ENCODE measurements at places on chromosomes 12 and 14.

- DNase-seq, result no peak
Measured at GRCh38 chr14:98858561-98858960, 413.4 kb downstream of the BCL11B start.

GRCh38 chr14:21098892-21099595 is 589 bp upstream of the ZNF219 start:
- peak; percentile 21 for DNase-seq

DNA sequence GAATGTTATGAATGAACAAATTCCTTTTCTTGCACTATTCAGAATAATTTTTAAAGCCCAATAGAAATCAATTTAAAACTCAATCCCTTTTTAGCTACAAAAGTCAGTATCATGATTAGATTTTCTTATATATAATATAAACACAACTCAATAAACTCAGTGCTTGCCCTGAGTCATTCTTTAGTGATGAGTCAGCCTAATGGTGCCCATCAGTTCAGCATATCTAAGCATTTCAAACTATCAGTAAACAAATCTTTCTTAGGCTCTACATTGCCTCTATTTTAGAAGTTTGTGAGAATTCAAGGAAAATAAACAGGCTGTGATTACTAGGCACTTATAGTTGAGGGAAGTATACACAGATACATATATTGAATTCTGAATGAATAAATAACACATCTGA is 179.6 kb downstream of the NELL2 start:
- DNase-seq, result no peak

DNA sequence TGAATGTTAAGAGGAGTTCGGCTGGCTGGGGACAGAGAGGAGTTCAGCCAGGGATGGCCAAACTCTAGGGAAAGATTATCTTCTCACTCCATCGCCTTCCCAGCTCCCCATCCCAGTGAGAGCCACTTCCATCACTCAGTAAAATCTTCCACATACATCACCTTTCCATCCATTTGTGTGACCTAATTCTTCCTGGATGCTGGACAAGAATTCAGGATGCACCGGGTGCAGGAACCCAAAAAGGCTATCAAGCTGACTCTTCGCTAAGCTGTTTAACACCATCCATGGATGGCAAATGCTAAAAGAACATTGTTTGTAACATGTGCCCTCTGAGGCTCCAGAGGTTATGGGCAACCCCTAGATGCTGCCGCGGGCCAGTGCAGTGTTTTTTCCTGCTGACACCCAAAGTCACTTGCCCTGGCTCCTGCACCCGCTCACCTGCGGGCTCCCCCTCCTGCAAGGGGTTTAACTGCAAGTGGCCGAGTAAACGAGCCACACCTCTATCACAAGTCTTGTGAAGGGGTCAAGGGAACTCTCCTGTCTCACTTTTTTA is 216.0 kb upstream of the NPAS3 start:
- no peak for DNase-seq

- DNase-seq, result no peak
Measured at GRCh38 chr14:74616507-74616906, 4.5 kb upstream of the LTBP2 start.

- no peak for DNase-seq
Measured at GRCh38 chr12:80967565-80967964, 29.8 kb upstream of the LIN7A start.

DNA sequence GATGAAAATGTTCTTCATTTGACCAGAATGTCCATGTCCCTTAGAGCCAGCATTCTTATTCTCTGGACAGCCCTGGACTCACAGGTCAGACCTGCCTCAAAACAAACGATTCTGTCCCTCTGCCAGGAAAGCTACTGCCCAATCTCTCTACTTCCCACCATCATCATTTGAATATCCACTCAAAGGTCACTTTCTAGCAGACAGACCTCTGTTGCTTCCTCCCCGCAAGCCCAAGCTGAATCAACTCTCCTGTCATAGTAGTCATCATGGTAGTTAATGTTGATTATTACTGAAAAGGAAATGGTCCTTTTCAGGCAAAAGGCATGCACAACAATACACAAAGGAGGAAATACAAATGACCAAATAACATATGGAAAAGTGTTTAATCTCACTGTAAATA is 39.6 kb upstream of the CPM start:
- DNase-seq, result no peak

DNA sequence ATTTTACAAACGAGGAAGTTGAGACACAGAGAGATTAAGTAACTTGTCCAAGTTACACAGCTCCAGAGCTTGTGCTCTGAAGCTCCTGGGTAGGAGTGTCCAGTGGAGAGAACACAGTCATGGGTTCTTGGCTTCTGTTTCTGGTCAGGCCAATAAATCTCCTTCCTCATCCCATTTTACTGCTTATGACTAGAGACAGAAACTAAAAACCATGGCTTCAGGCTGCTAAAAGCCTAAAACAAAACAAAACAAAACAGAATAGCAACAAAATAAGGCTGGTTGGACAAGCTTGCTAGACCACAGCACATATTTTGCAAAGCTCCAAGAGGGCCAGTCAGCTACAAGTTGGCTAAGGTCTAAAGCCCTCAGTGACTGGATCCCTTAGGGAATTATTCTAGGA is 49.8 kb downstream of the PTGER2 start:
- no peak for DNase-seq

Measured in pons (tissue), 1 donor.